ENCODE measurements at places on chromosomes 3 and 15.

- DNase-seq, result no peak
These were observed 10.6 kb downstream of the CHCHD4 start for GRCh38 chr3:14113965-14114635.

- DNase-seq, result no peak
These were observed 43.5 kb downstream of the UBE2E2 start for GRCh38 chr3:23246651-23247050.

- DNase-seq, result no peak
These were observed 47.6 kb upstream of the SPPL2A start for GRCh38 chr15:50813089-50813488.

- DNase-seq, result no peak
These were observed 196.1 kb downstream of the UBE2E2 start for GRCh38 chr3:23399221-23399620.

DNA sequence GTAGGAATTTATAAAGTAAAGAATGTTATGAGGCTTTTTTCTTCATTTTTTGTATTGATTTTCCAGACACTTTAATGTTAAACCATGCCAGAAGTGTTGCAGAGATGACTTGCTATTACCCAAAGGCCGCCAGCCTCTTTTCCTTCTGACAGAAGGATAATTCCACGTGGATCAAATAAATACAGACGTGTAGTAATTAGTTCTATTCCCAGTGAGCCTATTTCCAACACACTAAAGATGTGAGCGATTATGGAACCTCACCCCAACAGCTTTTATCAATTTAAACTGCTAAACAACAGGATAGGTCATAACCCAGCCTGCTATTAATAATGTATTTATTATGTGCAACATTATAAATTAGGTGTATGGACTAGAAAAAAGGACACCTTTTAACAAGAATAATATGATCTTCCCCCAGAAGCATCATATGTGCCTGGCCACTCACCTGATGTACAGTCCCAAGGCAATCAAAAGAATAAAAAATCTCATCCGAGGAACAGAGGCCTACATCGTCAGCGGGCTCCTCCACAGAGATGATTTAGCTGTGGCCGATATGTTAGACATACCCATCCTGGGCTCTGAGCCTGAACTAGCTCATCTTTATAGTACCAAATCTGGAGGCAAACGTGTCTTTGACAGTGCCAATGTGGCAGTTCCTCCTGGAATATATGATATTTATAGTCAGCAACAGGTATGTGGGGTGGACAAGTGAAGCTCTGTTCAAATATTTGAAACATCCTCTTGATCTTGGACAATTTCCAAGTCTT is 125.9 kb upstream of the C15orf61 start:
- no peak for DNase-seq

DNA sequence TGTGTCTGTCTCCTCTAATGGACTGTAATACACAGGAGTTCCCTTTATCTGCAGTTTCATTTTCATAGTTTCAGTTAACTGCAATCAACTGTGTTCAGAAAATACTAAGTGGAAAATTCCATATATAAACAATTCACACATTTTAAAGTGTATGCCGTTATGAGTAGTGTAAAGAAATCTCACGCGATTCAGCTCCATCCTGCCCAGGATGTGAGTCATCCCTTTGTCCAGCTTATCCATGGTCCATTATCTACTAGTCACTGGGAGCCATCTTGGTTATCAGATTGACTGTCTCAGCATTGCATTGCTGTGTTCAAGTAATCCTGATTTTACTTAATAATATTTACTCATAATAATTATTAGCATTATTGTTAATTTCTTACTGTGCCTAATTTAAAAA is 14.5 kb downstream of the ZPLD1 start:
- no peak for DNase-seq

- DNase-seq, result no peak
These were observed 10.4 kb downstream of the PTPRG start for GRCh38 chr3:61571516-61572336.

DNA sequence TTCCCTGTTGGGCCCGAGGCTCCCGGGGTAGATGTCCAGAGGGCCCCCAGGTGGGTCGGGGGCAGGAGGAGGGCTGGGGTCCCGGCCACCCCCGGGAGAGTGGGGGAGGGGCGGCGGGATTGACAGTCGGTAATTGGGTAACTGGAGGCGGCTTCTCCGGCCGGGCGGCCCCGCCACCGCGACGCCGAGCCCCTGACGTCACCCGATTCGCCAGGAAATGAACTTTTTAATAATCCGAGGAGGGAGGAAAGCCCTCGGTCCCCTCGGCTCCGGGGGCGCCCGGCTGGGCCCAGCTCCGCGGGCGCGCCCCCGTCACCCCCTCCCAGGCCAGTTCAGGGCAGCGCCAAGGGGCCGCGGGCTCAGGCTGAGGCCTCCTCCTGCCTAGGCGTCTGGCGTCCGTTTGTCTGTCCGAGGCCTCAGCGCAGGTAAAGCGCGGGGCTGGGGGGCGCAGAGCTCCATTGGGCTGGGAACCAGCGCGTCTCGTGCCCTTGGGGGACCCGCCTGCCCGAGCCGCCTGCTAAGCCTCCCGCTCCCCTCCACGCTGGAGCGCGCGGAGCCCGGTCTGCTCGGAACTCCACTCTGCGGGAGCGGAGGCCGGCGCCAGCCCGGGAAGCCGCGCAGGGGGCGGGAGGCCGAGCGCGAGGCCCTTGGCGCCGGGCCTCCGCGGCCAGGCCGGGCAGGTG is 3.9 kb downstream of the GATA2 start:
- DNase-seq, result no peak

- no peak for DNase-seq
These were observed 1.7 kb downstream of the NT5DC2 start for GRCh38 chr3:52531860-52532516.

DNA sequence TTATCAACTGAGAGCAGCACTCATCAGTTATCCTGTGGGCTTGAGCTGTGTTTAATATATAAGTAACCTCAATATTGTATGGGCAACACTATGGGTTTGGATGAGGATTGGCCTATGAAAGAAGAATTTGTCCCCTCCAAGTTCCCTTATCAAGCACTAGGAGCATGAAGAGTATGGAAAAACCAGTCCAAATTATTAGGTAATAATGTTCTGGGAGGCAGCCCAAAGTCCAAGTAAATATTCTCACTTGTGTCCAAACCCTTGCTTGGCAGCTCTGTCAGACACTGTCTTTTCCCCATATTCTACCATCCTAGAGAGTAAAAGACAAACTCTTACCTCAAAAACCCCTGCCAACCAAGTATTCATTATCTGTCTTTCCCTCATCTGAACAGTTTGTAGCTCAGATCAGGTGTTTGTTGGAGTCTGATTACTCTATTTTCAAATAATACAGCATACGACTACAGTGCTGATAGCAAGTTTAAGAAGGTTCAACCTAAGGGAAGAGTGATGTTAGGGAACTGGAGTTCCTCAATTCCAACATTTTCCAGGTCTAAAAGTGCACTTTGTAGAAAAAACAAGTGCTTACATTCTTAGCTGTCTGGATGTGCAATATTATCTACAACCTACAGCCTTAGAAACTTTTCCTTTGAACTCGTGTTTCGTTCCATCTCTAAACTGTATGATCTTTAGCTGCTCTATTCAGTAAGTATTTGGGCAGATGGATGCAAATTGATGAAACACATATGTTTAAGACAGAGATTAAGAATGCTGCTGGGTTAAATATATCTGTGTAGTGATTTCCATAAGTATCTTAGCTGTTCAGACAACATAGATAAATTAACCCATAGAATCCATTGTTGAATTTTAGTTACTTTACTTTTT is 89.7 kb upstream of the PHLDB2 start:
- no peak for DNase-seq

DNA sequence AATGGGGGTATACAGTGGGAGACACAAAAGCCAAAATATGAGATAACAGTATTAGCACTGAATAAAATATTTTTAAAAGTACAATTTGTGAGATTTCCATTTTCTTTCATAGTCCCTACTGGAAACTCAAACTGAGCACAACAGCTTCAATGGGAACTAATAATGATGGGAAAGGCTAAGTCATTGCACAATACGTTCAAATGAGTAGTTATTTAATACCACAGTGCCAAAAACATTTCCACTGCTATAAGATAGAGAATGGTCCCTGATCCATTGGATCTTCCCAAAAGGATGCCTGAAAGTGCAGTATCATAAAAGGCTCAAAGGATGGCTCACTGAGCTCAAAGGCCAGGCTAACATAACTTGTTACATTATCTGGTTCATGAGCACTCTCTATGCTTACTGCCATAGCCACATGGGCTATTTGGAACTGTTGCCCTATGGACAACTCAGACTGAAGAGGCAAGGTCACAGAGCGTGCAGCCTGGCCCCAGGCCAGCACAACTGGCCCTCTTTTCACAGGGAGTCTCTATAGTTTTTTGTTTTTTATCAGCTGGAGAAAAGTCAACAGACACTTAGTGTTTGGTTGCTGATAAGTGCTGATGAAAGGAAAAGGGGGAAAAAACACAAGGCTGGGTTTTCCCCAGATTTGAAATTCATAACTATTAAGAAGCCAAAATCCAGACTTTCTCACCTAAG is 54.1 kb upstream of the PPIB start:
- no peak for DNase-seq

- no peak for DNase-seq
These were observed 38.5 kb upstream of the FAN1 start for GRCh38 chr15:30865257-30865656.

- DNase-seq, result no peak
These were observed 24.7 kb upstream of the MCTP2 start for GRCh38 chr15:94206463-94207167.
